ENCODE measurements at places on chromosomes 7 and 10. TPM values are rescaled to one million over a fixed set of nuclear protein-coding genes. Genes with fewer than 3 reads are reported as not detected.

GRCh38 chr10:84204122-84204521, 9.8 kb downstream of the CDHR1 start:
- DNase-seq = no peak

DNA sequence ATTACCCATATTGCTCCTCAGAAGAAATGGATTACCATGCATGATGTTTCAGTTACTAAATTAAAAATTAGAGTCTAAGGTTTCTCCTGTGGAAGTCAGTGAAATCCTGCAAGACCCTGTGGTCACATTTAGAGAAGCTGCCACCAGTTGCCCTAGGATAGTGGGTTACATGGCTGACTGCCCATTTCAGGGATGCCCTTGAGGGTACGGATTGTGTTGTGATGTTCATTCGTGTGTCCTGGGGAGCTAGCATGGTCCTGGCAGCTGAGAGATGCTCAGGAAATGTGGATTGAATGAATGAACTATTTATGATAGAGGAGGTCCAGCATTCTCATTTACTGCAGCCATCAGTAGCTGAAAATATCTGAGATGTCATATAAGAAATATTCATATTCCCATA, 55.1 kb downstream of the TMEM178B start:
- DNase-seq = no peak

- DNase-seq = no peak
Measured at GRCh38 chr10:13617116-13617515, 30.4 kb downstream of the PRPF18 start.

DNA sequence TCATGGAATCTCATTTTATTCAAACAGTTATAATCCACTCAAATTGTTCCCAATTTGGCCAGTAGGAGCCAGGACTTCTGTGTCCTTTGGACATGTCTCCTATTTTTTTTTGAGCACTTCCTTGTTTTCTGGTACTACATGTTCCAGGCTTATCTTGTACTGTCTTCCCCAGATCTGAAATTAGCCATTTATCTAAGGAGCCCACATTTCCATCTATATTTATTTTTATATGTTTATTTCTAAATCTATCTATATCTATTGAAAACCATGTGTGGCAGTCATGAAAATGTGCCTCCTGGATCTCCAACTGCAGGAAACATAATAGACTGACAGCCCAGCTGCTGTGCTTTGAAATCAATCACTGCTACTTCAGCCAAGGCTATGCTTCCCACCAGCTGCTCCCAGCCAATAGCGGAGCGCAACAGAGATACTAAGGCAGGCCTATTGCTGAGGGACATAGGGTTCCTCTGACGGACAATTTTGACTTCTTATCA, 147.1 kb downstream of the LRRC4 start:
- DNase-seq = peak; percentile 30

FAM237B gene
- not detected for total RNA-seq
